ENCODE measurements at places on chromosomes 3 and 15.

DNA sequence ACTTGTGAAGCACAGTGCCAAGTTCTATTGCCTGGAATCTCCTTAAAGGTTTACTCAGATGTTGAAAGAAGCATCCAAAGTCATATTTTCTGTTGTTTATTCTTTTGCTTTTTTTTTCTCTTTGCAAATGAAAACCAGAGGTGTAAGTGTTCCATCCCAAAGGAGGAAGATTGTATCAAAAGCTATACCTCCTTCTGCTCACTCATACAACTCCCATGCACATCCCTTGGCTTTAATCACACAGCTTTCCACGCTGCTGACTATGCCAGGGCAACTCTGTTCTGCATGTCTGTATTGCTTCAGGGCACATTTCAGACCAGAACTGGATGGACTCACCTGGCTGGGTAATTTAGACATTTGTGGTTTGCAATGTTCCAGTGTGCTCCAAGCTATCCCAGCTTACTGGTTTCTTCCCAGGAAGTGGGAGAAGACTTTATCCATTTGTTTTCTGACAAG, 399.6 kb upstream of the TBL1XR1 start:
- DNase-seq: no peak

DNA sequence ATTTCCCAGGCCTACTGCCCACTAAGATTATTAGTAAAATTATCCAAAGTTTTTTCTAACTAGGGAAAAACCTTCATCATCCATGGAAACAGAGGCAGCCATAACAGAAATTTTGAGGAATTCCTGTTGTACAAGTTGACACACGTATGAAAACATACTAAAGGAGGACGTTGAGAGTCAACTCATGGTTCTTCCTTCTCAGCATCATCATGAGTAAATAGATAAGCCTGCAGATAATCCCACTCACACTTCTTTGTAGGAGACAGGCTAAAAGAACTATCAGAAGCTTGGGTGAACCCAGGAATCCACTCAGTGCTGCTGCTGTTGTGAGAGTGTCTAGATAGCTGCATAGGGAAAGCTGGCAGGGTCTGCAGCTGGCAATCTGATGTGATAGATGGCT, 694.8 kb upstream of the NR2F2 start:
- DNase-seq: no peak

- DNase-seq: no peak
Measured at GRCh38 chr3:11037976-11038375, 45.4 kb downstream of the SLC6A1 start.

DNA sequence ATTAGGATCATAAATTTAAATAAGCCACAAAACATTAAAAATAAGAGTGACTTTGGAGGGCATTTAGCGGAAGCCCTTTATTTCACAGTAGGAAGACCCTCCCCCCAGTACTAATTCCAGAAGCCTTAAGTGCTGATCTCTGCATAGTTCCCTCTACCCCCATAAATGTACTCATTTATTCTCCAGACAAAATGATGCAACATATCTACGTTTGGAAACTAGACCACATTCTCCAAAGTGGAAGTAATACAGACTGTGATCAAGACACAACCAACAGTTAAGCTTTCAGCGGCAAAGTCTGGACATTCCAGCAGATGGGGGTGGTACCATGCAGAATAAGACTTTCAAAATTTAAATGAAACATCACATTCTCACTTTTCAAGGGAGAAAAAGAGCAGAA, 44.8 kb upstream of the RPS17 start:
- DNase-seq: peak; percentile 19

- peak; percentile 50 for DNase-seq
Measured at GRCh38 chr3:111691293-111691909, 96.3 kb upstream of the ZBED2 start.

DNA sequence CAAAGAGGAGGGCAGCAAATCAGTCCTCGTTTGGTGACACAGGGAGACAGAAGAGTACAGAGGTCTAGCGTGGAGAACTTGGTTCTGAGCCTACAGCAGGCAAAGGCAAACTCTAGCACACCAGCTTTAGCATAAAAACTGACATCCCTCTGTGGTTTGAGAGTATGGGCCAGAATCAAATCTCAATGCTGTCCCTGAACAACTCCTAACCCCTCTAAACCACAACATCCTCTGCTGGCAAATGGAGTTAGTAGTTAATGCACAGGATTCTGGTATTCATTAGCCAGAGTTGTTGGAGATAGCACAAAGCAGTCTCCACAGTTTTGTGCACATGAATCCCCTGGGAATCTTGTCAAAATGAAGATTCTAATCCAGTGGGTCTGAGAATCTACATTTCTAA, 315.8 kb downstream of the NTRK3 start:
- DNase-seq: no peak

DNA sequence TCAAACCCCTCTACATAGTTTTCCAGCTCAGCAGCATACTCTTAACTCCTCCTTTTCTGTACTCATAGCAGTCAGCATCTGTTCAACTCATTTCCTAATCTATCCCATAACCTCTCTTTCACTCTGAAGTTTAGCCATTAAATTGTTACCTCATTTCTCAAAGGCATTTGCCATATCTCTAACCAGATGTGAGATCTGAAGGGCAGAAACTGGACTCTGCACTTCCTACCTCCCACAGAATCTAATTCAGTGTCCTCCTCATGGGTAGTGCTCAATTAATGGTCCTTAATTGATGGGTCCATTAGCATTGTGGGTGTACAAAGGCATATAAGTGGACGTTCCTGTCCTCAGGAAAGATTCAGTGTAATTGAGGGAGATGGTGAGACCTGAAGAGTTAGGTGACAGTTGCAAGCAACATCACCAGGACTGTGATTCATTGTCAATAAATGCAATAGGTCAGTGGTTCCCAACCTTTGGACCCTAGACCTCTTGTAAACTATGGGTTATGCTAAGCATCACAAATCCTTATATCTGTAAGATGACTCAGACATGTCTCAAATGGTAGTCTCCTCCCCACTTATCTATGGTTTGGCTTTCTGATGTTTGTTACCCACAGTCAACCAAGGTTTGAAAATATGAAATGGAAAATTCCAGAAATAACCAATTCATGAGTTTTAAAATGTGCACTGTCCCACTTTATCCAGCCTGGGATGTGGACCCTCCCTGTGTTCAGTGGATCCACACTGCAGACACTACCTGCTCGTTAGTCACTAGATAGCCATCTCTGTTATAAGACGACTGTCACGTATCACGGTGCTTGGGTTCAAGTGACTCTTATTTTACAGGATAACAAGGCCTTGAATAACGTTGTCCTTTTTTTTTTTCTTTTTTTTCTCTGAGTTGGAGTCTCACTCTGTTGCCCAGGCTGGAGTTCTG, 25.0 kb upstream of the UACA start:
- DNase-seq: no peak

- DNase-seq: no peak
Measured at GRCh38 chr3:42795621-42796181, 8.6 kb downstream of the HIGD1A start.

GRCh38 chr3:14553871-14554270, 13.7 kb upstream of the GRIP2 start:
- DNase-seq: peak; percentile 61

- no peak for DNase-seq
Measured at GRCh38 chr3:143152043-143152442, 32.5 kb downstream of the CHST2 start.

DNA sequence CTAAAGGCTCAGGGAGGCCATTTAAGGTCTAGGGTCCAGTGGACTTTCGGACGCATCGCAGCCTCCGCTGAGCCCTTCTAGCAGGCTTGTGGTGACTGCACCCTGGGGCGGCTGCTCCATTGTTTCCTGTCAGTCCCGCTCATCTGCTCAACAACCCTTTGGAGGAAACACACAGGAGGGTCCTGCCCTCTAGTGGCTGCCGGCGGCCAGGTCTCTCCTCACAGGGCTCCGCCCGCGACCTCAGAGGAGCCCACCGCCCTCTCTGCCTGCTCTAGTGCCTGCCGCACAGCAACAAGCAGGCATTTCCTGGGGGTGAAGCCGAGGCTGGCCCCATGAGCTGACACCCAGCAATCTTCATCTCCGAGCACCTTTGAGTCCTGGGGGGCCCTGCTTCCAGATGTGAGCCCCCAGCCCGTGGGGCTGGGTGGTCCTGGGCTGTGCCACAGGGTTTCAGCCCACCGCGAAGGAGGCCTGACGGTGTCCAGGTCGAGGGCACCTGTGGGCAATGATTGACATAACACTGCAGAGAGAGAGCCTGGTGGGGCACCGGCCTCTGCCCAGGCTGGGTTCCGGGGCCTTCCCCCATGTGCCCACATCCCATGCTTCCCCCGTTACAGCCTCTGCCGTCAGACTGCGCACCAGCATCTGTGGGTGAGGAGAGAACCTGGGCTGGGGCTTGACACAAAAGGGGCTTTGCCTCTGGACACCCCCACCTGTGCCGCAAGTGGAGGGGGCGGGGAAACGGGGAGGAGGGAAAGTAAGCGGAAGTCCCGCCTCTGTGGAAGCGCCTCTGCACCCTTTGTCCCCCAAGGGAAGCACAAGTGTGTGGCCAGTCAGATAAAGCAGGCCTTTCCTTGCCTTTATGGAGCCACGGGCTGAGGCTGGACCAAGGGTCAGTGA, 27.0 kb upstream of the SFMBT1 start:
- peak; percentile 91 for DNase-seq

- no peak for DNase-seq
Measured at GRCh38 chr15:68403161-68403941, 28.6 kb downstream of the ITGA11 start.
